Activated CD8-positive, alpha-beta memory T cell treated with anti-CD3 and anti-CD28 coated beads, Interleukin-2, amount 10 ng/mL, durations not matched to agents 7 days and 5 days (primary cell): ENCODE measurements at places on chromosomes 13 and 19. TPM values are rescaled to one million over a fixed set of nuclear protein-coding genes. Genes with fewer than 3 reads are reported as not detected.
A peak's percentile ranks its signal among the peaks of the same experiment; 100 is the strongest.

DCT gene
- 0.06 TPM for total RNA-seq

- no peaks in the 10 kb centered on the region for H3K36me3 ChIP-seq
- no peaks in the 10 kb centered on the region for H3K27me3 ChIP-seq
- DNase-seq, result no peak
- no peaks in the 10 kb centered on the region for H3K4me1 ChIP-seq
- H3K27ac ChIP-seq, result no peak overlapping the region
- no peak overlapping the region for H3K4me3 ChIP-seq
Observed at GRCh38 chr13:92717857-92718256, 508.8 kb upstream of the GPC6 start.

DNA sequence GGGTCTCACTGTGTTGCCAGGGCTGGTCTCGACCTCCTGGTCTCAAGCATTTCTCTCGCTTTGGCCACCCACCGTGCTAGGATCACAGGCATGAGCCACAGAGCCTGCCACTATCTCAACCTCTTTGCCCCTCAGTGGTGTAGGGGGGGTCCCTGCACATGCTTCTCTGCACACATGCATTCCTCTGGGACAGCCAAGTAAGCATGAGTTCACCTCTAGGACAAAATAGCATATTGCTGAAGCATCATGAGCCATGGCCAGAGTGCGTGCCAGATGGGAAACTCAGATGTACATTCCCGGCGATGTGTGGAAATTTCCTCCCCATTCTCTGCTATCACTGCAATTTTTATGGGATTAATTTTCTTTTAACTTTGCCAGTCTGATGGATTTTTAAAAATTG, 23.1 kb downstream of the CHAF1A start:
- H3K36me3 ChIP-seq, result peaks cover 46% of the 10 kb centered on the region
- peaks cover 11% of the 10 kb centered on the region for H3K4me1 ChIP-seq
- DNase-seq, result no peak
- no peak overlapping the region for H3K27ac ChIP-seq
- H3K4me3 ChIP-seq, result no peak overlapping the region
- no peaks in the 10 kb centered on the region for H3K27me3 ChIP-seq

CABP5 gene
- total RNA-seq, result not detected

GRCh38 chr19:4375164-4376027, 25.0 kb downstream of the SH3GL1 start:
- H3K36me3 ChIP-seq, result peaks cover 4% of the 10 kb centered on the region
- peak overlapping the region; percentile 19 for H3K27ac ChIP-seq
- no peaks in the 10 kb centered on the region for H3K27me3 ChIP-seq
- no peak for DNase-seq
- peaks cover 76% of the 10 kb centered on the region for H3K4me1 ChIP-seq
- no peak overlapping the region for H3K4me3 ChIP-seq

DNA sequence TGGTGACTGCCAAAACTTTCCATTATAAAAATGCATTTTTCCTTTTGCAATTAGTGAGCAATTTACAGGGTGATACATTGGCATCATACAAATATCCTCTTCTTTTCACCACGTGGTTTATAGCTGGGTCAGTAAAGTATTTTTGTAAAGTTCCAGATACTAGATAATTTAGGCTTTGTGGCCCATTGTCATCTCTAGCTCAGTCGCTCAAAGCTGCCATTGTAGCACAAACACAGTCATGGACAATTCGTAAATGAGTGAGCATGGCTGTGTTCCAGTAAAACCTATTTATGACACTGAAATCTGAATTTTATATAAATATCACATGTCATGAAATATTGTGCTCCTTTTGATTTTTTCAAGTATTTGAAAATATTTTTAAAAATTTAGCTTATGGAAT, 162.9 kb downstream of the USP12 start:
- H3K4me3 ChIP-seq, result no peak overlapping the region
- H3K36me3 ChIP-seq, result no peaks in the 10 kb centered on the region

GRCh38 chr13:83019986-83020385, 862.3 kb downstream of the SLITRK1 start:
- no peaks in the 10 kb centered on the region for H3K4me1 ChIP-seq
- no peak for DNase-seq
- H3K27me3 ChIP-seq, result no peaks in the 10 kb centered on the region
- no peak overlapping the region for H3K4me3 ChIP-seq
- H3K27ac ChIP-seq, result no peak overlapping the region

DNA sequence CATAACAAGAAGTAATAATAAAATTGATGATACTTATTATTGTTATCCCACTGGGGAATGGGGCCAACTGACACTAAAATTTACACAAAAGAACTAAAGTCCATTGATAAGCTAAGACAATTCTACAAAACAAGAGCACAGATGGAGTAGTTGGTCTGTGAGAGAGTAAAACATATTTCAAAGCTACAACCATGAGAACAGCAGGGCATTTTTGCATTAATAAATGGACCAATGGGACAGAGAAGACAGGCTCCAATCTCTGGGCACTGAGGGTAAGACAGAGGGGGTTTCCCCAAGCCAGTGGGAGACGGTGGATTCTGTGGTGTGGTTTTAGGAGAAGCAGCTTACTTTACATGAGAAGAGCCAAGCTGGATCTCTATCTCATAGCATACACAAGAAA, 14.4 kb downstream of the KANK2 start:
- no peak for DNase-seq
- no peak overlapping the region for H3K27ac ChIP-seq
- no peak overlapping the region for H3K4me3 ChIP-seq
- peaks cover 6% of the 10 kb centered on the region for H3K27me3 ChIP-seq
- no peaks in the 10 kb centered on the region for H3K36me3 ChIP-seq
- peaks cover 7% of the 10 kb centered on the region for H3K4me1 ChIP-seq

DNA sequence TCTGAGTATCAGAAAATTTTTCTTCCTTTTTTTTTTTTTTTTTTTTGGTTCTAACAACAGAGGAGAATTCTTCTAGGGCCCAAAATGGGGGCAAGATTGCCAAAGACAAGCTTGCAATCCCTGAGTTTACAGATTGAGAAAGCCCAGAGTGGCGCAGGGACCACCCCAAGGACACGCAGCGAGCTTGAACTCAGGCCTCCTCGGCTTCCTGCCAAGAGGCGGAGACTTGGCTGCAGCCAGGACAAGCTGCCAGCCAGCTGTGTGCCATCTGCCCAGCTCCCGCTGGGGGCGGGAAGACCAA, 506 bp upstream of the MRPL34 start:
- peak overlapping the region; percentile 87 for H3K4me3 ChIP-seq
- DNase-seq, result no peak
- H3K27me3 ChIP-seq, result no peaks in the 10 kb centered on the region
- peaks cover 48% of the 10 kb centered on the region for H3K4me1 ChIP-seq
- H3K36me3 ChIP-seq, result peaks cover 3% of the 10 kb centered on the region

DNA sequence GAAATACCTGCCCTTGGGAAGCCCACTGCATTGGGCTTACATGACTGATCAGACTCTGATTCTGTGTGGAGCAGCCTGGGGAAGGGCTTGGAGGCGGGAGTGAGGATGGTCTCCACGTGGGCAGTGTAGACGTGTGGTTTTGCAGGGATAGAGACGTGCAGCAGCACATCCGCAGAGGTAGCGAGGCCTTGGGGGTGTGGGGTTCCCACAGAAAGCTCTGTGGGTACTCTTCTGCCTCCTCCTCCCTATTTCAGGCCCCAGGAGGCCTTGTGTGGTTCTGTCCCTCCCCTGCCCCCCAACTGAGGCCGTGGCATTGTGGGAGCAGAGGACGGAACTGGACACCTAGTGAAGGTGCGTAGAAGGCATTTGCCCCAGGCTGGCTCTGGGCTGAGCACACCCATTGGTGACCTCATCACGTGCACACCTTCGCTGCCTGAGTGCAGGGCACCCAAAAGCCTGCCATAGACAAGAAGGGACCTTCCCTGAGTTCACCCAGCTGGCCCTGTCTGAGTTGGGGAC, 28.9 kb downstream of the PPP1R37 start:
- H3K36me3 ChIP-seq, result peaks cover 4% of the 10 kb centered on the region
- H3K27ac ChIP-seq, result peak overlapping the region; percentile 72
- H3K4me1 ChIP-seq, result peaks cover 60% of the 10 kb centered on the region

DNA sequence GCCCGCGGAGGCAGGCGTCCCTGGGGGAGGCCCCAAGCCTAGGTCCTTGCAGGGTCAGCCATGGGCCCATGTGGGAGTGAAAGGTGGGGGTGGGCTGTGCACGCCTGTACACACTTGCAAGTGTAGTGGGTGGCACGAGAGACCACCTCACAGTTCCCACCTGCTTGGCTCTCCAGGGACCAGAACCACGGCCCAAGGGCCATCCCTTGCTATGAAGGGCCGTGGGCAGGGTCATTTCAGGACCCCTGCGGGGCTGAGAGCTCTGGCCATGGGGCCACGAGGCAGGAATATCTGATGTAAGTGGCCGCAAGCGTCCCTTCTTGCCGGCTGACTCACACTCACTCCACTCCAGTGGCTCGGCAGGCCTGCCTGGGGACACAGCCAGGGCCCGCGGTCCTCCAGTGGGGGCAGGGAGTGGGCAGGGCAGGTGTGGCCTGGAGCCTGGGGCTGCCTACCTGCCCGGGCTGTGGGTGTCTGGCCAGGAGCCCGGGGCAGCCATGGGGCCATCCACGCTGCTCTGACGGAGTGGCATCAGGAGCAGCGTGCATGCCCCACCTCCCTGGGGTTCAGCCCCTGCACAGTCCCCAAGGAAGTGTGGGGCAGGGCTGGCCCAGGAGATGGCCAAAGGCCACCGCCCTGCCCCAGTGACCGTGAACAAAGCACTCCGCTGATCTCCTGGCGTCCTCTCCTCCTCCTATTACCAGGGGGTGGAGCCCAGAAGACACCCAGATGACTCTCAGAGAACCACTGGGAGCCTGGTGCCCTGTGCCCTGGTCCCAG, 8.6 kb upstream of the MKNK2 start:
- H3K27me3 ChIP-seq, result no peaks in the 10 kb centered on the region
- H3K27ac ChIP-seq, result peak overlapping the region; percentile 95
- peaks cover 47% of the 10 kb centered on the region for H3K4me1 ChIP-seq

CACNG8 gene
- total RNA-seq, result not detected

GRCh38 chr13:62537593-62537992, 1121.9 kb upstream of the PCDH20 start:
- DNase-seq, result no peak
- no peaks in the 10 kb centered on the region for H3K27me3 ChIP-seq
- no peaks in the 10 kb centered on the region for H3K4me1 ChIP-seq
- H3K4me3 ChIP-seq, result no peak overlapping the region

GRCh38 chr13:105918842-105919741, 616.4 kb downstream of the EFNB2 start:
- H3K27me3 ChIP-seq, result no peaks in the 10 kb centered on the region
- H3K4me3 ChIP-seq, result no peak overlapping the region

- H3K27me3 ChIP-seq, result no peaks in the 10 kb centered on the region
- H3K27ac ChIP-seq, result no peak overlapping the region
- no peaks in the 10 kb centered on the region for H3K36me3 ChIP-seq
- no peak overlapping the region for H3K4me3 ChIP-seq
- no peaks in the 10 kb centered on the region for H3K4me1 ChIP-seq
- DNase-seq, result no peak
Observed at GRCh38 chr13:22369840-22370239, 699.0 kb downstream of the FGF9 start.

GRCh38 chr13:42702716-42703115, 78.7 kb upstream of the FAM216B start:
- no peak for DNase-seq
- no peaks in the 10 kb centered on the region for H3K4me1 ChIP-seq
- H3K36me3 ChIP-seq, result no peaks in the 10 kb centered on the region
- no peak overlapping the region for H3K4me3 ChIP-seq
- no peak overlapping the region for H3K27ac ChIP-seq

DNA sequence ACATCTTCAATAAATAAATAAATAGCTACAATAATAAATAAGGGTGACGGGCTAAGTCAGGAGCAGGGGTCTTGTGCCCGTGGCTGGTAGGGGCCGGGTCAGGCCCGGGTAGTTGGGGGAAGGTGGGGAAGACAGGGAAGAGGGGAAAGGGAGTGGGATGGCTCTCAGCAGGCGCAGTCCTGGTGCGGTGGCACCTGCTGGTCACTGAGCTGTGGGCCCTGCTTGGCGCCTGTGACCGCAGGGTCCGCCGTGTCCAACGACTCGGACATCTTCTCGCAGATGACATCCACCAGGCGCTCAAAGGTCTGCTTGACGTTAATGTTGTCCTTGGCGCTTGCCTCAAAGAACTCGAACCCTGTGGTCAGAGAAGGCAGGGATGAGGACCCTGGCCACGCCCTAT, 4.3 kb downstream of the MPV17L2 start:
- peaks cover 24% of the 10 kb centered on the region for H3K4me1 ChIP-seq
- no peak overlapping the region for H3K4me3 ChIP-seq
- H3K27me3 ChIP-seq, result peaks cover 3% of the 10 kb centered on the region
